NCI-H69 (cell line): ENCODE measurements at places on chromosomes 2 and 18.
A peak's percentile ranks its signal among the peaks of the same experiment; 100 is the strongest.

- DNase-seq: peak; percentile 78
Measured at GRCh38 chr18:12656938-12657683, 796 bp downstream of the SPIRE1 start.

GRCh38 chr2:182650704-182651103, 65.4 kb upstream of the DNAJC10 start:
- peak; percentile 46 for DNase-seq

- no peak for DNase-seq
Measured at GRCh38 chr2:160479269-160479668, 14.3 kb downstream of the RBMS1 start.

DNA sequence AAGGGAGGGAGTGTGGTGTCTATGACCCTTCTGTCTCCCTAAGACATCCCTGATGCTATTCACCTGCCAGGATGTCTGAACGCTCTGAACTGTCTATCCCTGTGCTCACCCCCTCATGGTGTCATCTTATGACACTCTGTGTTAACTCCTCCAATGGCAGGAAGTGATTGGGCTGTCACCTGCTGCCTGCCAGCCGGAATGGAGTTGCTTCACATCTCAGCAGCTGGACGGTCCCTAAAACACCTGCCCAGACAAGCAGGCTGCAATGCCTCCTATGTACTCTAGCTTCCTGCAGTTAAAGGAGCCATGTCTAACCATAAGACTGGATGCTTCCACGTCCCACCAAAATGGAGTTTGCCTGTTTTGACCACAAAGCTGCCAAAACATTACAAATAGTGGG, 99.9 kb downstream of the CPO start:
- DNase-seq: peak; percentile 71

DNA sequence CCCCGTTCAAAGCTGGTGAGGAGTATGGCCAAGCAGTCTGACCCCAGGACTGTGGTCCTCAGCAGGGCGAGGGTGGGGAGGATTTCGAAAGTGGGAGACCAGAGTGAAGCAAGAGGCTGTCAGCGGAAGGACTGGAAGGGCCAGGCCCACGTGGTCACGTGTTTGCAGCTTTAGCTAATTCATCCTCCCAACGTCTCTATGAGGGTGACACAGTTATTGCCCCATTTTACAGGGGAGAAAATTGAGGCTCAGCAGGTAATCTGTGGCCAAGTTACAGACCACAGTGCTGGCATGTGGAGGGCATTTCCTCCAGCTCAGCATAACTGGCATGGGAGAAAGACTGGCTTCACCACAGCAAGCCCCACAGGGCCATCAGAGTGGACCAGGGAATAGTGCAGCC, 45.4 kb upstream of the LTBP1 start:
- DNase-seq: no peak

DNA sequence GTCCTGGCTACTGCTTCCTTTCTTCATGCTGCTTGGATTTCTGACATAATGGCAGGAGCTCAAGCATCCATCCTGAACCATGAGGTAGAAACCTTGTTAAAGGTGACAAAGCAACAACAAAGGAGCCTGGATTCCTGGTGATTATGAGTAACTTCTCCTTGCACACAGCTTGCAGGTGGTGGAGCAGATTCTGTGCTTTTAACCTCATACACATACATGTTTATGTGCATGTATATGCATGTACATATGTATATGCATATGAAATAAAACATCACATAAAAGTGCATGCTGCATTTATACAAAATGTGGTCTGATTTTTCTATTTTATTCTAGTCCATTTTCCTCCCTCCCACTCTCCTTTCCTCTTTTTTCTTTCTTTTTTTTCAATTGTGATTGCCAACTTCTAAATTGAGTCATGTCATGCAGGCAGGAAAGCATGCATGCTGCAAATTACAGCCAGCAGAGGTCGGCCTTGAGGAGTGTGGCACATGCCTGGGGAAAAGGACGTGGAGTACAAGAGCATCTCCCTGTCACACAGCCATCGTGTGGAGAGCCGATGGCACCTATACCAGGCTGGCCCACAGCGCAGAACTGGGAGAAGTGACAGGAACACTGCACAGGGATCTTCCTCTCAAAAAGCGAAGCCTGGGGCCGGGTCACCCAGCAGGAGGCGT, 17.9 kb downstream of the LCT start:
- DNase-seq: peak; percentile 47

- DNase-seq: peak; percentile 89
Measured at GRCh38 chr18:5380586-5380985, 85.1 kb upstream of the ZBTB14 start.

DNA sequence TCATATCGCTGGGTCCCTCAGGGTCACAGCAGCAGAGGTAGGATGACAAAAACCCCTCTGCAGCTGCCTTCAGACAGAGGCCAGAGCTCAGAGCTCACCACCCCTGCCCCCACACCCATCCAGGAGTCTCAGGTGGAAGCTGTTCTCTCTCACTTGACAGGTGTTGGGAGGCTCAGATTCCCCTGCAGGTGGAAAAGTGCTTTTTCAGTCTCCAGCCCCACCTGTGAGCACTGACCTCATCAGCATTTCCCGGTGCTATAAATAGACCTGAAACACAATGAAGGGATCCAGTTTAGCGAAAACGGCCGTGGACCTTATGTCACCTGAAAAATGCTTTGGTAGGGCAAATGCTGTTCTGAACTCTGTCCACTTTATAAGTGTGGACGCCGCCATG, 254.9 kb downstream of the NDUFA10 start:
- peak; percentile 29 for DNase-seq

- DNase-seq: no peak
Measured at GRCh38 chr18:54284981-54285785, 15.9 kb downstream of the POLI start.

GRCh38 chr18:45107425-45107824, 426.7 kb downstream of the SETBP1 start:
- DNase-seq: no peak

- no peak for DNase-seq
Measured at GRCh38 chr18:46418663-46419260, 238.3 kb downstream of the LOXHD1 start.

DNA sequence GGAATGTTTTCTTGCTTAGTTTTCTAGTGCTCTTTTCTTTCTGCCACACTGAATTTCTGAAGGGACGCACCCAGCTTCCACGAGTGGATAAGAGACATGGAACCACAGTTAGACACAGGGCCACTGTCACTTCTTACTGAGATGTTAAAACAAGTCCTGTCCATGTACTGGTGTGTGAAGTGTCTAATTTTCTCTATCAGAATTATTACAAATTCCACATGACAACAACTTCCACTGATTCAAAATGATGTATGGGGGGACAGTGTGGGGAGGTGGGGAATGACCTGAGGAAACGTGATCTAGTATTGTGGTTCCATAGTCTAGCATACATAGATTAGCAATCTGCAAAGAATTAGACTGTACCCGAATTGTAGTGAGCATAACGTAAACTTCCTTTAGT, 169.6 kb downstream of the TMEM247 start:
- no peak for DNase-seq

DNA sequence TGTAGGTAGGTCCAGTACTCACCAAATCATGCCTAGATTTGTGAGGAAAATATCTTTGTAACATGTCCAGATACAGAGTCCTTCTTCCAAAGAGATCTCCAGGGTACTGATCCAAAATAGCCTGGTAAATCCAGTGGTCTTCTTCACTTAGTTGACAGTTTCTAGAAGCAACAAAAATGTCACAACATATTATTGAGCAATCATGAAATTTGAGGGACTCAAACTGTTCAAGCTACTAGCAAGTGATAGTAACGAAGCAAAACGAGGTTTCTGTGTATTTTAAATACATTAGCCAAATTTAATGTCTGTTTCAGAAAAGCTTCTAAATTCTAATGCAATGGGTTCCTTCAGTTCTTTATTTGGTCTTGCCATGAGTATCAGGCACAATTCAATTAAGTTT, 142.8 kb downstream of the CCDC148 start:
- DNase-seq: no peak

DNA sequence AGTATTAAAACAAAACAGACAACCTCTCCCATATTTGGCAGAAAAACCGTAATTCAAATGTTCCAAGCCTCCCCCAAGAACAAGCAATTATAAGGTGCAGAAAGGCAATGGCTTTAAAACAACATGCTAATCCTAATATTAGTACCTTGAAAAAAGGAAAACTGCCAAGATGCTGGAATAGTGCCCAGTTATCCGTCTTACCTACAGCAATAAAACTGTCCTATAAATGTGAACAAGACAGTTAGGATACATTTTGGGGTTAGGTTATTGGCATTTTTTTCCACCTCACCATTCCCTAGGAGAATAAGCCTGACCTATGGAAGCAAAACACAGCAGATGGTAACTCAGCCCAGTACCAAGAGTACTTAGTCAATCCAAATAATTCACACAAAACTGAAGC, 83.2 kb downstream of the TCF4 start:
- peak; percentile 86 for DNase-seq

- no peak for DNase-seq
Measured at GRCh38 chr2:69863298-69863697, 30.5 kb upstream of the SNRNP27 start.

DNA sequence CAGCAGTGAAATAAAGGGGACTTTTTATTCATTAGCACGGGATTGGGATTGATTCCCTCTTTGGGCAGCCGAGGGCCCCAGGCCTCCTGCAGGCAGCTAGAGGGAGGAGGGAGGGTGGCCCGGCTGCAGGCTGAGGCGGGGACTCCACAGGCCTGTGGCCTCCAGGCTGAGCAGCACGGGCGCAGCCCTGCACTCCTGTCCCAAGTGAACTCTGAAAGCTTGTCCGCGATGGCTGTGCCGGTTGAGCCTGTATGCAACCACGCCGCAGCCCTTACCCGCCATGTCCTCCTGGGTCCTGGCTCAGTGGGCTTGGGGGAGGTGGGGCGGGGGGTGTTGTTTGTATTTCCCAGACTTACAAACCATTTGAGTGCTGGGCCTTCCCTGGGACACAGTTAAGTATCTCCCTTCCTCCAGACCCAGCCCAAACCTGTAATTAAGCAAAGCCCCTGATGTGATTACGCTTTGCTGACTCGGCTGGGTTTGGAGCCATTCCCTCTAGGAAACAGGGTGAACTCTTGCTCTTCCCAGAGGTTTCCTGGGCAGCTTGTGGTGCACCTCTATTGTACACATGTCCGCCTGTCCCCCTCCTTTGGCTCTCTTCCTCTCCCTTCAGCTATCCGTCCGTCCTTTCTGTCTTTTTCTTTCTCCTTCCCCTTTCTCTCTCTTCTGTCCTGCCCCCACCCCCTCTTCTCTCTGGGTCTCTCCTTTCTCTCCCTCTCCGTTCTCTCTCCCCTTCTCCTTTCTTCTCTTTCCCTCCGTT, 5.3 kb downstream of the GLI2 start:
- peak; percentile 65 for DNase-seq

- DNase-seq: no peak
Measured at GRCh38 chr18:79733986-79734770, 54.6 kb downstream of the CTDP1 start.

DNA sequence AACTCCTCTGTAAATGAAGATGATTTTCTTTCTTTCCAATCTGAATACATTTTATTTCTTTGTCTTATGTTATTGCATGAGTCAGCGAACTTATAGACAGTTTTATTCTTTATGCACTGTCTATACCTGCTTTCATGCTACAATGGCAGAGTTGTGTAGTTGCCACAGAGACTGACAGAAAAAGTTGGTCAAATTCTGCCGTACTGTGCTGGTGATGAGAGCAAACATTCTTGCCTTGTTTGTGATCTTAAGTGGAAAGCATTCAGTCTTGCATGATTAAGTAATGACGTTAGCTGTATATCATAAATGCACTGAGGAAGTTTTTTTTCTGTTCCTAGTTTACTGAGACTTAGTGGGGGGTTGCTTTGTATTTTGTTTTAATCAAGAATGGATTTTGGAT, 32.9 kb downstream of the ZC3H15 start:
- no peak for DNase-seq

DNA sequence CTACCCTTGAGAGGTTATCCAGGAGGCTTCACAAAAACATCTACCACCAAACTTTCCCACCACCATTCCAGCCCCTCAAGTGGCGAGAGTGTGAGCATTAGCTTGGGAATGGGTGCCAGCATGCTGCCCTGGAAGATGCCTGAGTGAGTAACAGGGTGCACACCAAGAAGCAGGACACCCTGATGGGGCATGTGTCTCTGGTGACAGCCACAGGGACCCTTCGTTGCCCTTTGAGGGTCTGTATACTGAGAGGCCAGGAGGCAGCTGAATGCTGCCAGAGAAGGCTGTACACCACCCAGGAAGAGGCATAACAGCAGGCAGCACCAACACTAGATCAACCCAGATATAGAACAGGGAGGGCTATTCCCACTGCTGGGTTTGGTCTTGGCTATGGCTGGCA, 233.6 kb upstream of the THSD7B start:
- DNase-seq: no peak

GRCh38 chr2:39409697-39410389, 27.2 kb downstream of the MAP4K3 start:
- no peak for DNase-seq

DNA sequence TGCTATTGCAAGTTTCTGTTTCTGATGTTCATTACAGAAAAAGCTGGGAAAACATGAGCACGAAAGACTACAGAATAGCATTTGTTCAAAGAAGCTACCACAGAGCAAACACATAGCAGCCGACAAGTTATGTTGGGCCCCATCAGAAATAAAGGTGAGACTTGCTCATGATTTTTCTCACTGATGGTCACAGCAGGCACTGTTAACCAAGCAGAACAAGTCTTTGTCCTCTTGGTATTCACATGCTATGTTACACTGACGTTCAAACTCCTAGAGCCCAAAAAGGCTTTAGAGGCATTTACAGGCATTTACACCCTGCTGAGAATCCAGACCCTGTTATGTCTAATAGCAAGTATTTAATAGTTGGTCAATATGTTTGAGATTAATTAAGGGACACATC, 235.0 kb upstream of the HNMT start:
- DNase-seq: peak; percentile 9

DNA sequence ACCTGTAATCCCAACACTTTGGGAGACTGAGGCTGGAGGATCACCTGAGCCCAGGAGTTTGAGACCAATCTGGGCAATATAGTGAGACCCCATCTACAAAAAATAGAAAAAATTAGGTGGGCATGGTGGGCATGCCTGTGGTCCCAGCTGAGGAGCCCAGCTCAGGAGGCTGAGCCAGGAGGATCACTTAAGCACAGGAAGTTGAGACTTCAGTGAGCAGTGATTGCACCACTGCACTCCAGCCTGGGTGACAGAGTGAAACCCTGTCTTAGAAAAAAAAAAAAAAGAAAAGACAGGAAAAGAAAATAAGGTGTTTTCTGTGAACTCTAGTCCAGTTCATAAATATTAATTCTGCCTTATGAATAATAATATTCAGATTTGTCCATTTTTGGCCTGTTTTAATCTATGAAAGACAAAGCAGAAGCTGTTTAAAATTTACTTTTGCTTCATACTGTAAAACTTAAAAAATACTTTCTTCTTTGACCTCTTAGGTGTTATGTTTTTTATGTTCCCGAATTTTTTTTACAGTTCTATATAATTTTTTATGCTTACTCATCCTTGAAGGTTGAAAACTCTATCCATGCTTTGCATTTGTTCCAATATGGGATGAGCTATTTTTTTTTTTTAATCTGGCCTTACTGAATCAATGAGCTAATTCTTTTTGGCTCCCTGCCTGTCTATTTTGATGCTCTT, 8.4 kb upstream of the ANXA4 start:
- no peak for DNase-seq
